B cell (primary cell): ENCODE measurements at places on chromosomes 13 and 19.

DNA sequence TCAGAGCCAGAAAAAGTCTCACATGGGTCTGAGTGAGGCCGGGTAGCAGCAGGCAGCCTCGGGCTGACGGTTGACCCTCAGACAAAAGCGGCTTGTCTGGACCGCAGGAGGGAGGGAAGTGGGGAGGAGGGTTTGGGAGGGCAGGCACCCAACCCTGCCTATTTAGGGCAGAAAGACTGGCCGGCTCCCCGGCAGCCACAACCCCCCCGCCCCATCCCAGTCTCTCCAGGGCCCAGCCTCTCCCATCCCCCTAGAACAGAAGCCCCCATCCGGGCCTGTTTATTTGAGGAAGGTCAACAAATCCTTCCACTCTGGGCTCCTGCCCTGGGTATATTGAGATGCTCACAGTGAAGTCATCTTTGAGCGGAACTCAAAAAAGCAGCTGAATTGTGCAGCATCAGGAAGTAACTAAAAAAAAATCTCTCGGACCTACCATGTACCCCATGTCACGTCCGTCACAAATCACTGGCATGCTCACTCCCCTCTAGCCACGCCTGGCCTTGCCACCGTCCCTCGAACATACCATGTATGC is 6.3 kb downstream of the DACT3 start:
- no peak for DNase-seq

DNA sequence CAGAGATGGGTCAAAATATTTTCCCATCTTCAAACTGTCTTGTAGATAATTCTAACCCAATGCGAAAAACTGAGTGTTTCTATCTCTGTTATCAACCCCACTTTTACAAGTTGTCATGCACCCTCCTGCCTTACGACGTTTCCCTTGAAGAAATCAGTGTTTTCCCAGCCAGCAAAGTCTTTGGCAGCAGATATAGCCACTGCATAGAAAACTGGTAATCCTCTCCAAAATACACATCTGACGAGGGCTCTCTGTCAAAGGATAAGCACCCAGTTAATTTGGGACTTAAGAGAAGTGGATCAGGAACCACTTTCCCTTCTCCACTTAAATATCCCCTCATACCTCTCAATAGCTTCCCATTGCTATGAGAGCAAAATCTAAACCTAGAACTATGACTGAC is 351.9 kb upstream of the MIR17HG start:
- DNase-seq = no peak

GRCh38 chr19:5989388-5990074 is 11.6 kb upstream of the RANBP3 start:
- no peak for DNase-seq

GRCh38 chr13:22107549-22107948 is 436.7 kb downstream of the FGF9 start:
- DNase-seq = no peak

DNA sequence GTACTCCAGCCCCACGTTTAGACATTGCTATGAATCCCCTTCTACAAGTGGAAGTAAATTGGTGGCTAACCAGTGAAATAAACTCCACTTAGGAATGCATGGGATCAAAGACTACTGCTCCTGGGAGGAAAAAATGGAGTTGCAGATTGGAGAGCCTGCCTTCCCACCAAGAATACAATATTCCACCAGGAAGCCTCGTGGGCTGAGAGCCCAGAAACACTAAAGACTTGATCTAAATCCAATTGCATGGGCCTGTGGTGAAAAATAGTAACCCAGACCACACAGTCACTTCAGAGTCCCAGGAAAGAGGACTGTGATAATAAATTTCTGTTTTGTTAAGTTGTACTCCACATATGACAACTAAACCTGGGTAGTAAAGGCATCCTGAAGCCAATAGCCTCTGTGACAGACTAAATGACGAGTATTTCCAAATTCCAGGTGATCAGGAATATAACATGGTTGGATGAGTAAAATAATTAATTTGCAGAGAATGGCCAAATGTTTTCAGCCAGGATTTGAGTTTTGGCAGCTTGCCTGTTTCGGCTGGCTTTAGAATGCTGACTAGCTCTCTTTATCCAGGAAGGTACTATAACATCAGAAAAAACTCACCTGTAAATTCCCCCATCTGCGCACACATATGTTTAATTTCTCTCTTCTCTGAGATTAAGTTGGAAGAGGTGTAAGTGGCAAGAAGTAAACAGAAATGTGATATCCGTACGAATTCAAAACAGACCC is 480.3 kb downstream of the LIG4 start:
- no peak for DNase-seq

DNA sequence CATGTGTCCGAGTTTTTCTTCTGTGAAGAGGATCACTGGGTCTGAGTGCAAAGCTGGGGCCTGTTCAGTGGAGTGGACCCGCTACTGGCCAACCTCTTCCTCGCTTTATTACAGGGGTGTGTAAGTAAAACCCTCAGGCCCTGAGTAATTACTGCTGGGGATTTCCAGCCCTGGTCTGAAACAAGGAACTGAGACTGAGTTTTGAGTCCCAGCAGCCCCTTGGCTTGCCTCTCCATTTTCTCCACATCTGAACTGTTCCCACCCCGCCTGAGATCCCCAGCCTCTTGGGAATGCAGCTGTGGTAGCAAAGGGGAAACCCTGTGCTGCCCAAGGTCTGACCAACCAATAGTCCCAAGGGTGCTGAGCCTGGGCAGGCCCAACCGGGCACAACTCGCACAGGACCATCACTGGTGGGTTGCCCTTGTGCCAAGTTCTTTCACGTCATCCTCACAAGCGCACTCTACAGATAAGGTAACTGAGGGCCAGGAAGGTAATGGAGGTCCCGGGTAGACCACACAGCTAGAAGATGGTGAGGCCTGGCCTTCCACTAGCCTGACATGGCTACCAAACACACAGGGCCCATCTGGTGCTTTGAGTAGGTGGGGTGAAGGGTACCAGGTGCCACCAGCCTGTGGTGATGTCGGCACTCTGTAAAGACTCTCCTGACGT is 13.7 kb upstream of the SLC35E1 start:
- DNase-seq = peak; percentile 92

- DNase-seq = no peak
Measured at GRCh38 chr13:99854366-99854765, 117.2 kb downstream of the ZIC5 start.

DNA sequence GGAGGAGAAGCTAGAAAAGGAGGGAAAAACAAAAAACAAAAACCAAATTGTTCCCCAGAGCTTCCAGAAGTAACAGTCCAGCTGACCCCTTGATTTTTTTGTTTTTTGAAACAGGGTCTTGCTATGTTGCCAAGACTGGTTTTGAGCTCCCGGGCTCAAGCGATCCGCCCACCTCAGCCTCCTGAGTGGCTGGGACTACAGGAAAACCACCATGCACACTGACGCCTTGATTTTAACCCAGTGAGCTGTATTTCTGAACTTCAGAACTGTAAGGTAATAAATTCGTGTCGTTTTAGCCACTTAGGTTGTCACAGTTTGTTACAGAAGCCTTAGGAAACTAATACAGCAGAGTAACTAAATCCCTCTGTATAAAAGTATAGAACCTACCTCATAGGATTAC is 1.1 kb upstream of the NEK3 start:
- no peak for DNase-seq

DNA sequence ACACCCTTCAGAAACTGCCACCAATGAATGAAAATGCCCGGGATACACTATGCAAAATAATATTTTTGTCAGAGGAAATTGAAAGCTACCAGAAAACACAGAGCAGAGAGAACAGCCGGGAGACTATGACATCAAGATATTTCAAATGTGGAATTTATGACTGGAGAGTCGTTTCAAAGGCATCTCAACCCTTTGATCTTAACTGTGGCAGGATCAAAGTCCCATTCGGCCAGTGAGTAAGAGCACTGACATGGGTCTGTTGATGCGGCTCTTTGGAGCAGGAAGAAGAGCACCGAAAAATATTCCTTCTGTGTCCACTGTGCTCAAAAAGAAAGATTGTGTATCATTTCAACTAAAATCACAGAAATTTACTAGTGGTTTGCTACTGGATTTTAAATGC is 201.9 kb downstream of the RFC3 start:
- no peak for DNase-seq

DNA sequence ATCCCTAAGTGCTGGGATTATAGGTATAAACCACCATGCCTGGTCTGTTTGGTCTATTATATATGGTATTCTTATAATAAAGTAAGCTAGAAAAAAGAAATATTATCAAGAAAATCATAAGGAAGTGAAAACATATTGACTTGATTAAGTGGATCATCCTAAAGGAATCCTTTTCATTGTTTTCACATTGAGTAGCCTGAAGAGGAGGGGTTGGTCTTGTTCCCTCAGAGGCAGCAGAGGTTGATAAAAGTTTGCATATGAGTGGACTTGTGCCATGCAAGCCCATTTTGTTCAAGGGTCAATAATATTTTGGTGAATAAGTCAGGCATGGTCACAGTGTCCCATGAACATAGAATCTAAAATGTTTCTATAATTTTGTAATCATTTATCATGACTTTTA is 52.7 kb downstream of the ZNF627 start:
- no peak for DNase-seq

- DNase-seq = no peak
Measured at GRCh38 chr13:99429670-99430069, 71.6 kb upstream of the TM9SF2 start.

DNA sequence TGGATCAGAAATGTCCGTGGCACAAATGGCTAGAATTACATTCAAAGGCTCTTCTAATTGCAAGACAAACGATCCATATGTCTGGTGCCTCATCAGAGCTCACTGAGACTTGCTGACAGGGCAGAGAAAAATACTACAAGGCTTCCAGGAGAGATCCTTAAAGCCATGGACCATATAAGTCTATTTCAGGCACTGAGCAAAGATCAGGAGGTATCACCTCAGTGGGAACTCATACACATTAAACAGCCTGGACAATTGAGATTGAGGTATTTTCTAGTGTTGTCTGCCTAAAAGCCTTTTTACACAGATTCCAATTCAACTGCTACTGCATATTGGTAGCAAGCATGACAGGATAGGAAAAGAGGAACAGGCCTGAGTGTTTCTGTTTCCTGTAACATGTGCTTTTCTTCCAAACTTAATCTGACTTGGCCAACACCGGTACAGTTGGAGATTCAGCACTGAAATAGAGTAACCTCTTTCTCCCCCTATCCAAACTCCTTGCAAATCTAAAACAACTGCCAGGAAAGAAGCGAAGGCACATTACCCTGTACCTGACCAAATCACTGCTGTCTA is 65.9 kb downstream of the SERP2 start:
- DNase-seq = no peak

DNA sequence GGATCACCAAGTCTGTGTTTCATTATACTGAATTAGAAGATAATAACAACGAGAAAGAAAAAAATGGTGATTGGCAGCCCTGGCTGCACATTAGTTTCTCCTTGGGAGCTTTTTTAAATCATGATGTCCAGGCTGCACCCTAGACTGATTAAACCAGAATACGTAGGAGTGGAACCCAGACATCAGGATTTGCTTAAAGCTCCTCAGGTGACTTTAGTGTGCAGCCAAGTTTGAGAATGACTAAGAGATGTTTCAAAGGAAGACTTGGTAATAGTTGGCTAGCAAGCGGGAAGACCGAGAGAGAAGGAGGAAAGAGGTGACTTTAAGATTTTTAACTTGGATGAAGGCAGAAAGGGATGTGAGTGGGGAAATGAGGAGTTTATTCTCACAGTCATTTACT is 71.4 kb upstream of the SERP2 start:
- DNase-seq = no peak

DNA sequence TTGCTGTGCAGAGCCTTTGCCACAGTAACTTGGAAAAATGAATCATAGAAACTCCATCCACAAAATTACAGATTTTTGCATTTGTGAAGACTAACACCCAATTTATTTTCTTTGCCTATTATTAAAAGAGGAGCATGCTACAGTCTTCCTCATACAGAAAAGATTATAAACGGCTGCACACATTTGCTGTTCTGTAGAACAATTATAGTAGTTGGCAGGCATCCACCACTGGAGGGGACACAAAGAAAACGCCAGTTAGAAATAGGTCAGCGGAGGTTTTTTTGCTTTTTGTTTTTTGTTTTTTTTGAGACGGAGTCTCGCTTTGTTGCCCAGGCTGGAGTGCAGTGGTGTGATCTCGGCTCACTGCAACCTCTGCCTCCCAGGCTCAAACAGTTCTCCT is 51.6 kb downstream of the SACS start:
- DNase-seq = no peak

DNA sequence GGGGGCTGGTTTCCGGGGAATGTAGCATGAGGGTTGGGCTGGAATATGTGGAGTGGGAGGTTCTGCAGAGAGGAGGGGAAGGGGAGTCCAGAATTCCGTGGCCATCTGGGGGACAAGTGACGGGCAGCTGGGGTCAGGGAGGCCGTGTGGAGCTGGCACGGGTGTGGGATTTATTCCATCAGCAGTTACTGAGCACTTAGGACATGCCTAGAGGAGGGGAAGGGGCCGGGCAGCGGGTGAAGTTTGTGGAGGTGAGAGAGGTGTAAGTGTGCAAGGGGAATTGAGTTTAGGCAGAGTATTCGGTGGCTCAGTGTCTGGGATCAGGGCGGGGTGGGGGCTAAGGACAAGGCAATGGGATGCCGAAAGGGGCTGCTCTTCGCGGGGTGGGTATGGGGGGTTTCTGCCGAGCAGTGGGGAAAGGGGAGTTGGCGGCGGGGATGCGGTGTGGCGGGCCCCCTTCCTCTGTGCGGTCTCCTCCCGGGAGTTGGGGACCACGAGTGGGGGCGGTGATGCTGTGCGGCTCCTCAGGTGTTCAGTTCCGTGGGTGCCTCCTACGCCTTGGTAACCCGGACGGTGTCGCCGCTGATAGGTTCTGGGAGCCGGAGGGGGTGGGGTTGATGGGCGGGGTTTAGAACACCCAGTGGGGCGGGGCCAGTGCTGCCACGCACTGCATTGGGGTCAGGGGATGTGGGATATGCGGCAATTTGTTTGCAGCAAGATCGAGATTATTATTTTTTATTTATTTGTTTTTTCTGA is 5.4 kb downstream of the CCDC61 start:
- peak; percentile 76 for DNase-seq

DNA sequence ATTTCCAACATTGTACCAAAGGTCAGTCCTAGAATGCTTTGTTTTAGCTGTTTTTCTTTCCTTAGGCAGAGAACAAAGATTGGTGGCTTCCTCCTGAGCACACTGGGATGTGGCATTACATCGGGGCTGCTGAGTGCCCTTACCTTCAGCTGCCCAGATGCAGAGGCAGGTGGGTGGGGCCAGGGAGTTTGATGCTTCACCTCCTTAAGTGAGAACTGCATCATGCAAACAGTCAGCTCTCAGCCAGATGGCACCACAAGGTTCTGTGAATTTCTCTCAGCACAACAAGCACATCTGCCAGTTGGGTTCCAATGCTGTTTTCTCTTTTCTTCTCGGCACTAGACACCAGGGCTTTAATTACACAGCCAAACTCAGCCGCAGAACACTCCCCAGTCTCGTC is 87.4 kb upstream of the UBL3 start:
- no peak for DNase-seq

DNA sequence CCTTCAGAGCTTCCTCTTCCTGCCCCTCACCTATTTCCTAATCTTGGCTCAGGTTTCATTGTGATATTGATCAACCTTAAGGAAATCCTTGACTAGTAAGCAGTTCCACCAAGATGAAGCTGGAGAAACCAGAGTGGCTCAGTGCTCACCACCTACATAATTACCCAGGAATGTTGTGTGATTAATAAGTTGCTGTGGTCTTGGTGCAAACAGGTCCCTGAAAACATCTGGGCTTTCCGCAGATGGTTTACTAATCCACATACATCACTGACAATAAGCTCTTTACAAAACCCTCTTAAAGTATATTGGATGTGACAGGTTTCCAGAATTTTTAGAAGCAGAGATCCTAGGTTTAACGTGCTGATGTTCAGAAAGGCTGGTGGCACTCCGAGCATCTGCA is 8.6 kb upstream of the SERP2 start:
- no peak for DNase-seq
